Activated CD4-positive, alpha-beta T cell treated with anti-CD3 and anti-CD28 coated beads for 36 hours (primary cell): ENCODE measurements at places on chromosomes 5 and 9. TPM values are rescaled to one million over a fixed set of nuclear protein-coding genes. Genes with fewer than 3 reads are reported as not detected.

The CCL27 gene
- 0.23 TPM for total RNA-seq

The TXNDC8 gene
- total RNA-seq: not detected

- DNase-seq: no peak
- H3K4me1 ChIP-seq: peaks cover 32% of the 10 kb centered on the region
- H3K4me3 ChIP-seq: no peak overlapping the region
- H3K36me3 ChIP-seq: peaks cover 20% of the 10 kb centered on the region
- no peaks in the 10 kb centered on the region for H3K27me3 ChIP-seq
Observed at GRCh38 chr9:85716031-85716877, 25.5 kb downstream of the AGTPBP1 start.

GRCh38 chr9:92393686-92394085 lies 10.7 kb downstream of the OGN start:
- no peaks in the 10 kb centered on the region for H3K27me3 ChIP-seq
- H3K27ac ChIP-seq: no peak overlapping the region
- DNase-seq: no peak
- H3K4me3 ChIP-seq: no peak overlapping the region
- no peaks in the 10 kb centered on the region for H3K36me3 ChIP-seq

DNA sequence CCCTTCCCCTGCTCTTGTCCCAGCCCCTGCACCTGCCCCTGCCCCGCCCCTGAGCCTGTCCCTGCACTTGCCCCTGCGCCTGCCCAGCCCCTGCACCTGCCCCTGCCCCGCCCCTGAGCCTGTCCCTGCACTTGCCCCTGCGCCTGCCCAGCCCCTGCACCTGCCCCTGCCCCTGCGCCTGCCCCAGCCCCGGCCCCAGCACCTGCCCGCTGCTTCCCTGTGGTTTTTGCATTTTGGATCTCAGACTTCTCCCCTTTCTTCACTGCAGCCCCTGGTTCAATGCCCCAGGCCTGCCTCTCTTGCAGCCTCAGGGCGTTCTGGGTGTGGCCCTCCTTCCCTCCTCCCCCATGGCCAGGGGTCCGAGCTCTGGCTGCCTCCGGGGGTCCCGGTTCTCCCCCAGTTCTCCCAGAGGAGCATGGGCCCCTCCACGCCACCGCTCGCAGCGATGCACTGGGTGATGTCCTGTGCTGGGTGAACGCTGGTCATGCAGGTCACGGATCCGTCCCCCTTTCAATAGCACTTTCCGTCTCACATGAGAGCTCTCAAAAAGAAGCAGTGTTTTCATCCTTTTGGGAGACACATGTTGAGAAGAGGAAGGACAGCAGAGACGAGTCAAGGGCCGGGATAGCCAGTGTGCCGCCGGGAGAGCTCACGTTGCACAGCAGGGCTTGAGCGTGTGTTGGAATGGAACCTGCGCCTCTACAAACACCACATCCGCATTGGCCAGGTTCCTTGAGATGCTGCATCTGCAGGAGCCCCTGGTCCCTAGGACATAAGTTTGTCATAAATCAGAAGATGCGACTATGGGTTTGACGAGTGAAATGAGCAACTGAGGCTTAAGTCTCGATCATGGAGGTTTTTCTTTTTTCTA lies 44.0 kb upstream of the IRX4 start:
- H3K4me3 ChIP-seq: no peak overlapping the region
- H3K27me3 ChIP-seq: peaks cover 7% of the 10 kb centered on the region
- no peak for DNase-seq
- H3K36me3 ChIP-seq: no peaks in the 10 kb centered on the region
- H3K27ac ChIP-seq: no peak overlapping the region

DNA sequence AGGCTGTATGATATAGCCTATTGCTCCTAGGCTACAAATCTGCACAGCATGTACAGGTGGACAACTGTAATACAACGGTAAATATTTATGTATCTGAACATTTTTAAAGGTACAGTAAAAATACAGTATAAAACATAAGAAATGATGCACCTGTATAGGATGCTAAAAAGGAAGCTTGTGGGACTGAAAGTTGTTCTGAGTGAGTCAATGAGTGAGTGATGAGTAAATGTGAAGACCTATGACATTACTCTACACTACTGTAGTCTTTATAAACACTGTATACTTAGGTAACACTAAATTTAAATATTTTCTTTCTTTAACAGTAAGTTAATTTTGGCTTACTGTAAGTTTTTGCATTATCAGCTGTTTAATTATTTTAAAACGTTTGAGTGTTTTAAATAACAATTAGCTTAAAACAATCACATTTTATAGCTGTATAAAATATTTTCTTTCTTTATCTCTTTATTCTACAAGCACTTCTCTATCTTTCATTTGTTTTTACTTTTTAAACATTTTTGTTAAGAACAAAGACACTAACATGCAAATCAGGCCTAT lies 28.1 kb downstream of the CDH18 start:
- no peaks in the 10 kb centered on the region for H3K4me1 ChIP-seq
- H3K36me3 ChIP-seq: no peaks in the 10 kb centered on the region
- H3K4me3 ChIP-seq: no peak overlapping the region
- no peaks in the 10 kb centered on the region for H3K27me3 ChIP-seq
- no peak overlapping the region for H3K27ac ChIP-seq
